ENCODE measurements at places on chromosomes 7 and 10.

GRCh38 chr10:13056456-13057077 lies 43.4 kb upstream of the OPTN start:
- no peak for DNase-seq

DNA sequence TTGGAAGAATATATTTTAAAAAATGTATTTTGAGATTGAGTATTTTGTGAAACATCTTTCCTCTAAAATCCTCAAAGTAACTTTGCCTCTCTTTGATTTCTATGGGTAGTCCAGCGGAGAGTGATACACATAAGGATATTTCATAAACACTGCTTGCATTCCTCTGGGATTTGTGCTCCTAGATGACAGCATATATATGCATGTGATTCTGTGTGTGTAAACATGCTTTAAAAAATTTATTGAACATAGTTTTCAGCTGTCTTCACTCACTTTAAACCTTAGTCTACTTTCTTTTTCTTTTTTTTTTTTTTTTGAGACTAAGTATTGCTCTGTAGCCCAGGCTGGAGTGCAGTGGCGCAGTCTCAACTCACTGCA lies 84.6 kb downstream of the KAT6B start:
- no peak for DNase-seq

GRCh38 chr7:103542470-103542869 lies 96.5 kb upstream of the SLC26A5 start:
- DNase-seq: no peak

DNA sequence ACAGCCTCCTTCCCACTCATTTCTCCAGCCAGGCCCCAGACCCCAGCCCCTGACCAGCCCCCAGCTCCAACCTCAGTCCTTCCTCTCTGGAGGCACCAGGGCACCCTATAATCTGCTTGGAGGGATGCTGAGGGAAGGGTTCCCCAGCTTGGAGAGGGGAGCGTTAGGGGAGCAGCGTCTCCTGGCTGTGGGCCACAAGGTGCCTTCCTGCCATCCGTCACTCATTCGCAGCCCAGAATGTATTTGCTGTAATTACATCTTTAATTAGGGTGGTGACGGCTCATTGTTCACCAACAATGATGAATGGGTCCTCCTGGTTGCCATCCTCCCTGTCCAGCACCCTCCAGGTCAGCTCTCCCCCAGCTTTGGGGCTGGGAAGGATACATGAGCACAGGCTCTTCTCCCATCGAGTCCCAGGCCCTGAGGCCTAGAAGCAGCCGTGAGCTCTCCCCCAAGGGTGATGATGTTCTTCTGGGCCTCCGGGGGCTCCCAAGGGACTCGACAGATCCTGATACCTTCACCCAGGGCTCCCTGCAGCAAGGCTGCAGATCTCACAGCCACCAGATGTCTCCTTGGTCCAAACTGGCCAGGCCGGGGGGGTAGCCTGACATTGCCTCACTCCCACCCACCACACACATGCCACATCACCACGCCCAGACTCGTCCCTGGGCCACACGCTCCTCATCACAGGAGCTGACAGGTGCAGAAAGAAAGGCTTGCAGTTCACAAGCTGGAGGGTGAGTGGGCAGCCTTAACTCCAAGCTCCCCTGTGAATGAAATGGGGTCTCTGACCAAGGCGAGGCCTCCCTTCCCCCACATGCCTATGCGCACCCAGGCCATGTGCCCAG lies 26.8 kb downstream of the POLL start:
- DNase-seq: no peak

DNA sequence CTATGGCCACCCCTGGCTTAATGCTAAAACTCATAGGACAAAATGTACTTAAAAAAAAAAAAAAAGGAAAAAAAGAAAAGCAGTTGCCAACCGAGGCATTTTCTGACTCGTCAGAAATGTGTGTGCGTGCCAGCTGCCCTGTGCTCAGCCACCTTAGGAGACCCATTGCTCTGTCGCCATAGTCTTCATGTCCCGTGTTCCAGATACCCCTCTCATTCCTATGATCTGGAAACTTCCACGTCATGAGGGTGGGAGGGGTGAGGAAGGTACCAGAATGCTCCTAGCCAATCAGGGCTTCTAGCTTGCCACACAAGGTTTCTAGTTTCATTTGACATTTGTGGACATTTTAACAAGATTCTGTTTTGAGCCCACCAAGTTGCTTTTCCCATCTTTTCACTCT lies 212.9 kb downstream of the TCF7L2 start:
- no peak for DNase-seq

DNA sequence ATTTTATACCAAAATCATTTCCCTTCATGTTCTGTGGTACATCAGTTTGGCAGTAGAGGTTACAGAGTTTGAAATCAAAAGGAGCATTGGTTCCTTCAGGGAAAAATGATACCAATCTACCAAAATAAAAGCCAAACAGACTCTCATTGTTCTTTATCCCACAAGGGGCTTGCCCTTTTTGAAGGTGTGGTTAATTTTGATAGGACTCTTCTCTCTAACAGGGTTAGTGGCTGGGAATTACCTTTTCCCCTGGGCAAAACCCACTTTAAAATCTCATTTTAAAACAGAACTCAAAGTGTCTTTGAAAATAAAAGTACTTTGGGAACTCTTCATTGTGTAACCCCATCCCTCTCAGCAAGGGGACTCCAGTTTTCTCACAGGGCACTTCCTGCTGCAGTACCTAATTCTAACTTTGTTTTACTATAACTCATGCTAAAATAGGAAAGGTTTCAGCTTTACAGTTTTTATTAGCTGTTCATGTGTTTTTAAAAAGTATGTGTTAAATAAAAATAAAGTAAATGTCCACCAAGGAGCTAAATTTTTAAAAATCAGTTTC lies 30.6 kb downstream of the SMNDC1 start:
- no peak for DNase-seq

DNA sequence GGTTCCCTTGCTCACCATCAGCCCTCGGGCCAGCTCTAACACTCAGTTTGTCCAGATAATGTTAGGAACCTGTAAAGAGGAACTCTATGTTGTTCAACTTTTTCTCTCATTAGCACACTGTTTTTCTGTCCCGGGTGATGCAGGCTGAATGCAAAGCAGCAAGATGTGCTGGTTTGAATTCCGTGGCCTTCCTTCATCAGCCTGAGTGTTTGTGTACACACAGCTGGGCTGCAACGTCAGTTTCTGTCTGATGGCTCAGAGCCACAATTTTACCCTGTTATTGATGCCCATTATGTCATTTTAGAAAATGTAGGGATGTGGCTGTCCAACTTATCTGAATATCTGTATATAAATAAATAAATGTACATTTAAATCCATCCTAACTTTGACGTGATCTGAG lies 152.0 kb downstream of the PLPP4 start:
- DNase-seq: no peak

GRCh38 chr10:87816898-87817608 lies 973 bp downstream of the ATAD1 start:
- no peak for DNase-seq

- peak; percentile 70 for DNase-seq
Observed at GRCh38 chr7:77759294-77759889, 38.8 kb downstream of the TMEM60 start.

DNA sequence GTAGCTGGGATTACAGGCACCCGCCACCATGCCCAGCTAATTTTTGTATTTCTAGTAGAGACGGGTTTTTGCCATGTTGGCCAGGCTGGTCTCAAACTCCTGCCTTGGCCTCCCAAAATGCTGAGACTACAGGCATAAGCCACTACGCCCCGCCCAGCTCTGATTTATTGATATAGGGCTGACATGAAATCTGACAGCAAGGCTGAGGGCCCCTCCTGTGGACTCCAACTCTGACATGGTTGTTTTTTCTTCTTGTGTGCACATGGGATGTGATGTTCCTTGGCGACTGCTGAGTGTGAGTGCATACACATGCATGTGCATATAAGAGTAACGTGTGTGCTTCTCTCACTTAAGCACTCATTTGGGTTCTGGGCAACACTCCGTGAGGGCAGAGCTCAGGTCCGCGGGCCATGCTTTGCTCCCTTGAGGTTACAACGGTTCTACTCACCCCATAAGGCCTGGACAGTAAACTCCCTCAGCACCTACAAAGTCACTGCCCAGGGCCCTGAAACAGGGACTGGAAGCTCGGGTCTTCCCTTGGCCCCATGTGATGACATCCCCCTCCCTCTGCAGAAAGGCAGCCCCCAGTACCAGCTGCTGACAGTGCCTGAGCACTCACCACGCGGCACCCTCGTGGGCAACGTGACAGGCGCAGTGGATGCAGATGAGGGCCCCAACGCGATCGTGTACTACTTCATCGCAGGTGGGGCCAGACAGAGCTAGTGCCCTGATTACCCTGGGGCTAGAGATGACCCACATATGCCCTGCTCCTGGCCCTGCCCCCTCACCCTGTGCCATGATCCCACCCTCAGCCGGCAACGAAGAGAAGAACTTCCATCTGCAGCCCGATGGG lies 33.6 kb upstream of the VSIR start:
- DNase-seq: no peak

DNA sequence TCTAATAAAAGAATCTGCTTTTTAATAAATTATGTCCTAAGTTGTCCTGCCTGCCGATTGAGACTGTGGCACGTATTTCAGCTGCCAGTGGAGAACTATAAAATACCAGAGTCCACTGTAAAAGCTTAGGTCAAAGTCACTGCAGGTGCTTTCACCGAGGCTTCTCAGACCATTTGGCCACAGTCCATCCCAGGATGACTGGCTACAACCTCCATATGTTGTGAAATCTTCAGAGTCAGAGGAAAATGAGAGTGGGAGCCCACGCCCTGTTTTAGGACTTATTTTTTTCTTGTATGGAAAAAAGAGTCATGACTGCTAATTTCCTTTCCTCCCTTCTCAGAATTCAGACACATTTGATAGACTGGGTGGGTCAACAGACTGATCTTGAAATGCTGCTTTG lies 182.9 kb downstream of the ANK3 start:
- no peak for DNase-seq

DNA sequence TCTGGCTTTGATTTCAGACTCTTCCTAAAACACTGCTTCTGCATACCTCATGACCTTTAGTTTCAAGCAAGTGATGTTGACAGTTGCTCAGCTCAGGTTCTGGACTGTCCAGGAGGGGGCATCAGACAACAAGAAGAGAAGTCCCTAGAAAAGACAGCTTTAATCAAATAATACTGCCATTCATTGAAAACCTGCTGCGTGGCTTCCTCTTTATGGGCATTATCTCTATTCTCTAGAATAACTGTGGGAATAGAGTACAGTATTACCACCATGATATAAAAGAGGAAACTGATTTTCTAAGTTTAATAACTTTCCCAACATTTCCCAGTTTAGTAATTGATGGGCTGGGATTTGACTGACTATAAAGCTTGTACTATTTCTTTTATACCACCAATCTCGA lies 170.4 kb downstream of the SNX13 start:
- peak; percentile 24 for DNase-seq

DNA sequence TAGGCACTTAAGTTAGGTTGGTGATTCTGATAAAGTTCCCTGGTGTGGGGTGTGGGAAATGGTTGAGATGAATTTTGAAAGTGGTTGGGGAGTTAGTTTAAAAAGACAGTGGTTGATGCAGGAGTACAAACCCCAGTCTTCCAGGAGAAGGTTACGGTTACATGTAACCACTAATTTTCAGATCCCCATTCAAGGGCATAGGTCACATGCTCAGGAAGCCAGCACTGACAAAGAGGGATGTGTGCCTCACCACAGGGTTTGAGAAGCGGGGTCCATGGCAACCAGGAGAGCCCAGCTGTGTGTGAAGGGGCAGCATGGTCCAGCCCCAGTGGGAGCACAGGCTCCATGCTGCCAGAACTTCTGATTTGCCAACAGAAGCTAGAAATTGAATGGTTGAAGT lies 144.2 kb downstream of the MDFIC start:
- no peak for DNase-seq

DNA sequence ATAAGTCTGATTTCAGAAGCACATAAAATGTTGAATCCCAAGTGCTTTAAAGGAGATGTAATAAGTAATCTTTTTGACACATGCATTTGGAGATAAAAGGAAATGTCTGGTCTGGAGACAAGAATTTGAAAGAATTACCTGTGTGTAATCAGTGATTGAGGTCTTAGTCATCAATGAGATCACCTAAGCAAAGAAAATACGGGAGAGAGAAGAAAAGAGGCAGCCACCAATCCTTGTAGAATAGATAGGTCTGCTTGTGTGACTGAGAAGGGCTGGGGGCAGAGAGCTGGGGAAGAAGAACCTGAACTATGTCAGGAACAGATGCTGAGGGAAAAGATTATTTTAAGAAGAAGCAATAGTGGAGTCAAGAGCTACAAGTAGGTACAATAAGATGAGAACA lies 49.3 kb upstream of the ITPRID1 start:
- no peak for DNase-seq

DNA sequence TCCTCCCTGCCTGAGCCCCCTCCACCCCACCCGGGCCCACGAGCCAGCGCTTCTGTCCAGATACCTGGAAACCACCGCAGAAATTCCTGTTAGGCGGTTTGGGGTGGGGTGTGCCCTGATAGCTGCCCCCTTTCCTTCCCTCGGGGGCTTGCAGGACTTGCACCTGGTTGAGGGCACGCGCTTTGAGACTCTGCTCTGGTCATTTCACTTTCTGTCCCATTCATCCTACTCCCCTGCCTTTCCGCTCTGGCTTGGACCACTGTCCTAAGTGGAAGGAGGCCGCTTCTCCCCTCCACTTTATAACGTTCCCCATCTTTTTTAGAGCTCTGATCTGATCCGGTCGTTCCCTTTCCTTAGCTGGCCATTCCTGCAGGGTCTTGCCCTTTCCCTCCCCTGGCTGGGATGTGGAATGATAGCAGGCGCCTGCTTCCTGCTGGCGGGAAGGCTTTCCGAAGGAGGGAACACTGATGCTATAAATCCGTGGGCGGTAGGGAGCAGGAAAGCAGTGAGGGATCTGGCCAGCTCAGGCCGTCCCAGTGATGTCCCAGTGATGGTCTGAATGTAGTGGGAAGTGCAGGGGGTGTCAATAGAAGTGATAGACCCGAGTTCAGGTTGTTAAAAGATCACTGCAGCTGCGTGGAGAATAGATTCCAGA lies 852 bp upstream of the PRKAR1B start:
- DNase-seq: no peak

DNA sequence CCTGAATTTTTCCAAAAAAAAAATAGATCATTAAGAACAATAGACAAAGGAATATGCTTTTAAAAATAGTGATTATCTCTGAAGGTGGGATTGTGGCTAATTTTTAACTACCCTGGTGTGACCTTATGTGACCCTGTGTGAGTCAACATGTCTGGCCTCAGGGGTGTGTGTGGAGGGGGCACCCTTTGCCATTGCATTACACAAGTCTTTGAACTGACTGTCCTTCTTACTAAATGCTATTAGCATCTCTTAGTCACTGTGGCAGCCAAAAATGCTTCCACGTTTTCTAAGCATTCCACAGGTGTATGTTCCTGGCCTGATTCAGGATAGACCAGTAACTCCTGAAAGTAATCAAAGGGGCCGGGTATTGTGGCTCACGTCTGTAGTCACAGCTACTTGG lies 175.4 kb downstream of the MGMT start:
- DNase-seq: no peak

- DNase-seq: no peak
Observed at GRCh38 chr7:155714702-155715101, 70.2 kb downstream of the RBM33 start.
